ENCODE measurements at places on chromosomes 7 and 10.
A peak's percentile ranks its signal among the peaks of the same experiment; 100 is the strongest.

GRCh38 chr7:116752305-116753074 is 80.5 kb downstream of the MET start:
- no peak for DNase-seq

DNA sequence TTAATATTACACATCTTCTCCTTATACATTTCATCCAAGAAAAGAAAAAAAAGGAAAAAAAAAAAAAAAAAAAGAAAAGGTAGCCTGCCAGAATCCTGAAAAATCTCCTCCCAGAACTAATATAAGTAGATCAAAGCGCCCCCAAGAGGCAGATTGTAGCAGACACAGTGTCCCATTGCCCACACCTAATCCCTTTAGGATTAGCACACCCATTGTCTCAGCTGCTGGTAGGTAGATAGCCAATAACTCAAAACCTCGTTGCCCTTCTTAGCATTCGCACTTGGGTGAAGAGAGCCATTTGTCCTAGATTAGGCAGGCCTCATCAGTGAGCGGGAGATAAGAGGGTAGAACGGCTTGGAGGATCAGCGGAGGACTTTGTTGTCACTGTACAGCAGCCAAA is 100.2 kb upstream of the SORCS1 start:
- DNase-seq: no peak

GRCh38 chr7:121561717-121562116 is 165.6 kb upstream of the FAM3C start:
- DNase-seq: no peak

- no peak for DNase-seq
Measured at GRCh38 chr7:52705768-52706167, 329.7 kb upstream of the POM121L12 start.

DNA sequence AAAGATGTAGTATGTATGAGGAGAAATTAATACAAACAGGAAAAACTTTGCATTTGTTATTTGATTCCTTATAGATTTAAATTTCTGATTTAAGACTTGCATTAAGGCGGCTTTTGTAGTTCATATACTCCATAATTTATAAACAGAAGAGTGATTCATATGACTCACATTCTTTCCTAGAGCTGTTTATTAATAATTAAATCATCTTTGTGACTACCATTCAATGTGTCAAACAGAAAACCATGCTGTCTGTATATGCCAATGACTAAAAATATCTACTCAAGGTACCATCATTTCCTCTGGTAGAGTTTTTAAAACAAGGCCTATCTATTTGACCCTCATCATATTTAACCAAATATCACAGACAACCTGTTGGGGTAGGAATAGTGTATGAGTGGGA is 501.7 kb downstream of the PARD3 start:
- DNase-seq: no peak

GRCh38 chr10:13904064-13904463 is 317.3 kb downstream of the PRPF18 start:
- DNase-seq: no peak

DNA sequence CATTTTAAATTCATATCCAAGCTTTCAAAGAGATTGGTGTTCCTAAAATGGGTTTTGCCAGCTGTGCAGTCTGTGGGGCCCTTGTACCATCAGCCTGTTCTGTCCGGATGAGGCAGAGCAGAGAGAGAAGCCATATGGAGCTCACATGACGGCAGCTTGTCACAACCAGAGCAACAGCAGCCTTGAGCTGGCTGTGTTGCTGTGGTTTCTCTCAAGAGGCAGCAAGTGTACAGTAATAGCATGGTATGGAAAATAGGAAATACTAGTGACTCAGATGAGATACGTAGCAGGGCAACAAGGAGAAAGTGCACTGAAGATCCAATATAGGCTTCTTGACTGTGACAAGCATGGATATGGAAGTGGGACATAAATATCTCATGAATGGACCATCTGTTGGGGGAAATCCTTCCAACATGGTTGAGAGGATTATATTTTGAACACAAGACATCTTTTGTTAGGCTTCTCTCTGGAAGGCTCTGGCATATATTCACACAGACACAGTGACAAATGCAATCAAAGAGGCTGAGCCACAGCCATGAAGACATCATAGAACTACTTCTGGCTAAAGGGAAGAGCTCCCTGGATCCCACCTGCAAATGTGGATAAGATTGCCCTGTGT is 251.0 kb upstream of the TAC1 start:
- no peak for DNase-seq

GRCh38 chr10:72320676-72321247 is 34.0 kb downstream of the DNAJB12 start:
- DNase-seq: no peak

GRCh38 chr10:60351191-60351853 is 38.4 kb downstream of the ANK3 start:
- DNase-seq: no peak

GRCh38 chr10:105139363-105139896 is 498.3 kb downstream of the SORCS3 start:
- no peak for DNase-seq

GRCh38 chr7:149456506-149457421 is 4.1 kb downstream of the ZNF777 start:
- DNase-seq: no peak

GRCh38 chr10:88117869-88118632 is 254.6 kb downstream of the PTEN start:
- no peak for DNase-seq

DNA sequence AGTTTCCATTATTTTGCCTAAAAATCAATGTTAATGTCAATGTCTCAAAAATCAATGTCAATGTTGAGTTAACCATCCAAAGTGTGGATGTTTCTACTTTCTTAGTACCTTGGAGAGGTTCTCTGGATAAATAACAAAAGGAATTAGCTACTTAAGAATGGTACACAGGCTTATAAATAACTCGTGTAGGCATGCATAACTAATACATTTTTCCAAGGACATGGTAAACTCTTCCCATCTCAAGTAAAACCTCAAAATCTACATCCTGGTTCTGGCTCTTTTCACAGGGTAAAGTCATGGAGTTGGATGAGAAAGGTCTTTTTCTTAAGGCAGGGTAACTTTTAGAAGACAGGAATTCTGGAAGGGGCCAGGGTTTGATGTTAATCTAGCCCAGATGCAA is 59.9 kb downstream of the CAV1 start:
- DNase-seq: no peak

DNA sequence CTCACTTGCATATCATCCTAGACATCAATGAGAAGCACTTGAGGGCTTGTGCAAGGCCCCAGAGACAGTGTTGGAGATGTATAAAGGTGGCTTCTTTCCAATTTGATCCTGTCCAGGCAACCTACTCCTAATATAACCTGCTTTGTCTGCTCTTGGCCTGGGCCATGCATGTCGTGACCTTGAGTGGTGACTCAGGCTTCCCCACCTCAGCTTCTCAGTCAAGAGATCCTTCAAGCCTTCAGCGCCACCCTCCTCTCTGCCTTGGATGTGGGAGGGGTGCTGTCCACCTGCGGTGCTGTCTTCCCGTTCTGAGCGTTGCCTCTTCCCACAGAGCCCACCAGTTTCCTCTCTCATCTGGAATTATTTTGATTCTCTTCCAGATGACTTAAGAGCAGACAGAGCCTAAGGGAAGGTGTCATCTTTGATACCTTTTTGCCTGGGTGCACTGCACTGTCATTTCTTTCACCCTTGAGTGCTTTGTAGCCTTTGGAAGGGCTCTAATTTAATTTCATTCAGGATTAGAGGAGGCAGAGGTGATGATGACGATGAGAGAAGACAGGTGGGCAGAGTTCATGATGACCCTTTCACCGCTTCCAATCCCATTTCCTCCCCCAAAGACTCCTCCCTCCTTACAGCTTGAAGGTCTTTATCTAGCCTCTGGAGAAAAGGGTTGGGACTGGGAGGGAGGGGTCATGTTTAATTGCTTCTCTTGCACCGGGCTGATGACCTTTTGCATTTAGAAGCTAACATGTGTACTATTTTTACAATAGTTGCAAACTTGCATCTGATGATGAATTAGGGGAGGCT is 6.9 kb downstream of the LSMEM1 start:
- DNase-seq: peak; percentile 18

- no peak for DNase-seq
Measured at GRCh38 chr10:21022821-21023220, 125.7 kb upstream of the NEBL start.

DNA sequence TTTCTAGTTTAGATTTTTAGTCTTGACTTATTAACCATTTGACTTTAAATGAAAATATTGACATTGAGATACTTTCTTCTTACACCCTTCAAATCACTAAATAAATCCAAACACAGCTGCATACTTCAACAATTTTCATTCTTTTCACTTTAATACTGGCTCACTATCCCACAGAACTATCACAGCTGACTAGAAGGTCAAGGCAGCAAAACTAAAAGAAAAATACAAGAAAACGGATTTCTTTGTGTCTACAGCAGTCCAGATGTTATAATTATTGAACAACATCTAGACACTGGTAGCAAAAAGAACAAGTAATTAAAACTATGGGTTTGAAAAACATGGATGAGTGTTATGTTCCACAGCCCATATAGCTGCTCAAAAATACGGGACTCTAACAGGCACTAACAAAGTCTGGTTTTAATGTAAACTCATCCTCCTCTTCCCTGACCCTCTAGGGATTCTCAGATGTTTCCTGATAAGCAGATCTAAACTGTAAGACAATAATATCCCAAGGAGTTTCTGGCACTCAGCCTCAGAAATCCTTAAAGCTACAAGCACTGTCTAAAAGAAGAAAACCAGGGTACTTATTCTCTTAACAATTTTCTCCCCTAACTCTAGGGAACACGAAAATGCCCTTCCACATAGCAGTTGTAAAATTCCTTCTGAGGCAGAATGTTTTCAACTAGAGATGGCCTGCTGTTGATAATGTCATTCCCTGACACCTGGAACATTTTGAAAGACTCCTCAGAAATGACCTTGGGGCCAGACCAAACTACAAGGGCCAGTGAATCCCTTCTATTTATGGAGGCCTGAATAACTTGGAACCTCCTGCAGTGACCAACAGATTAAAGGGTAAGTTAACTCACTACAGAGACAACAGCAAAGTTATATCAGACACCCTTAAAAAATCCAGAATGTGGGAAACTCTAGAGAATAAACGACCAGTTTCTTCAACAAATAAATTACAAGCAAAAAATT is 12.8 kb downstream of the DNMBP start:
- no peak for DNase-seq

DNA sequence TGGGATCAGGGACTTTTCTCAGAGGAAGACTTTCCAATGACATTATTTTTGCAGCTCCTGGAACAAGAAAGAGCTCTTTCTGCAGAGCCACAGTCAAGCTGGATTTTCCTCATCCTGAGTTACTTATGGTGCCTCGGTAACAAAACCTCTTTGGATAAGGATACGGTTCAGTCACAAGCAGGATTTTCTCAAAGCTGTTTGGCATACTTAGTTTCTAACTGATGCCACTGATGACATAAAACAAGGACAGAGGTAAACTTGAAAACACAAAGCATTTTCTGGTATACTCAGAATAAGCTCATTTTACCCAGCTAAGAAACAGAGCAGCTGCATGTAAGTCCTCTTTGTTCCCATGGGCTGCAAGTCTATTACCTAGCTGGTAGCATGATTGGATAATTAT is 340.9 kb upstream of the MEOX2 start:
- DNase-seq: no peak

DNA sequence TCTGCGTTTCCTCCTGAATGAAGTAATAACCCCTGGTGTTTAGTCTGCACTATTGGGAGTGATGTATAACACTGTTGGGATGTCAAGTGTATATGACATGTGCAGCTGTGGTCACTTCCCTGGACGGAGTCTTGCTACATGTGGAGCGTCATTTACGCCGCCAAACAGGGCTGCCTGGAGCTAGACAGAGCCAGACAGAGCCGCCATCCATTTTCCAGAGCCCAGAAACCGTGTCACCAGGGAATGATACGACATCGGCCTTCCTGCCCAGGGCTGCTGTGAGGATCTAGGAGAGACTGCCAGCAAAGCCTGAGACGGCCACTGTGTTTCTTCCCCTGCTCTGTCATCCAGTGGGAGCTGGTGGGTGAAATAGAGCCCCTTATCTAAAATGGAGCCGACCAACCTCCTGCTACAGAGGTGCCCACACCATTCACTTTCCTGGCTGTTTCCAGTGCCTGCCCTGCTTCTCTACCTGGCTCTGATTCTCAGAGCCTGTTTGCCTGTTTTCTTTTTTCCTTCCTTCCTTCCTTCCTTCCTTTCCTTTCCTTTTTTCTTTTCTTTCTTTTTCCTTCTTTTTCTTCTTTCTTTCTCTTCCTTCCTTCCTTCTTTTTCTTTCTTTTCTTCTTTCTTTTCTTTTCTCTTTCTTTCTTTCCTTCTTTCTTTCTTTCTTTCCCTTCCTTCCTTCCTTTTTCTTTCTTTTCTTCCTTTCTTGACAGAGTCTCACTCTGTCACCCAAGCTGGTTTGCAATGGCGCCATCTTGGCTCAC is 13.3 kb upstream of the FGFR2 start:
- no peak for DNase-seq

GRCh38 chr10:69382382-69383117 is 34.2 kb downstream of the TACR2 start:
- no peak for DNase-seq

DNA sequence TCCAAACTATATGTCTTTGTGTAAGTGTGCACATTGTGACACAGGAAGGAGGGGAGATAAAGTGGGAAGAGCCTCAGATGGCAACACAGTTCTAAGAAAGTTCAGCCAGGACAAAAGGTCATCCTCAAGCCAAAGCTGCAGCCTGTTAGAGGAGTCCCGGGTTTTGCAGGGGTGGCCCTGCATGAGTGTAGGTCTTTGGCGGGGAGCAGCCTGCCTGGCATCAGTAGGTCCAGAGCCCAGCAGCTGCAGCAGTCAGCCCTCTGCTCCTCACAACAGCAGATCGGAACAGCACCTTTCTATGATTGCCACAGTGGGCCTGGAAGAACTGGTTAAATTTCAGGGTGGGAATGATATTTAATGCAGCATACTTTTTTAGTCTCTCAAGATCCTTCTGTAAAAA is 13.5 kb upstream of the VDAC2 start:
- DNase-seq: no peak

GRCh38 chr10:131093795-131094366 is 217.6 kb downstream of the TCERG1L start:
- DNase-seq: no peak

GRCh38 chr10:30736685-30737232 is 107.2 kb upstream of the LYZL2 start:
- DNase-seq: no peak

- DNase-seq: no peak
Measured at GRCh38 chr10:129531969-129532660, 65.1 kb downstream of the MGMT start.

- no peak for DNase-seq
Measured at GRCh38 chr10:118562851-118563250, 32.6 kb downstream of the PRLHR start.

GRCh38 chr10:97858001-97858439 is 8.4 kb downstream of the GOLGA7B start:
- DNase-seq: no peak

All from DMS79 (cell line).